Stimulated activated CD8-positive, alpha-beta memory T cell treated with anti-CD3 and anti-CD28 coated beads, Interleukin-15, amount 100 ng/mL, for 48 hours (primary cell): ENCODE measurements at places on chromosomes 1 and 21.

- no peak for DNase-seq
Measured at GRCh38 chr1:168116327-168116799, 20.4 kb downstream of the GPR161 start.

DNA sequence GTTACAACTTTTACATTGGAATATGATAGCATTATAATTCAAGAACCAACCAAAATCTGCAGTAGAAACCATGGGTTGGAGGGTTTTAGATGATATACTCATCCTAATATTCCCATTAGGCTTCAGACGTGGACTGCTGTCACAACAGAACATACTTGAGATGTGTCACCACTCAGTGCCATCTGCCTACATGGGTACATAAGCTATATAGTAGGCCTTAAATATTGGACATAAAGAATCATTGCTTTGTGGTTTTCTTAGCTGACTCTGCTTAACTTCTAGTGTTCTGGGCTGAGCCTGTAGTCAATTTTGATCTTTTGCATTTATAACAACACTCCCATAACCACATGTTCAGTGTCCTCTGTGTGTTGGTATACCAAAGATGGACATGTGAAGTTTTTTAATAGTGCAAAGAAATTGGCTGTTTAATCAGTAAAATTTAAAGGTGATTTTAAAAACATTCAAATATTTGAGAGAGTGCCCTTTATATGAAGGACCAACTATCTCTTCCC lies 14.2 kb downstream of the RAP1A start:
- DNase-seq: no peak

DNA sequence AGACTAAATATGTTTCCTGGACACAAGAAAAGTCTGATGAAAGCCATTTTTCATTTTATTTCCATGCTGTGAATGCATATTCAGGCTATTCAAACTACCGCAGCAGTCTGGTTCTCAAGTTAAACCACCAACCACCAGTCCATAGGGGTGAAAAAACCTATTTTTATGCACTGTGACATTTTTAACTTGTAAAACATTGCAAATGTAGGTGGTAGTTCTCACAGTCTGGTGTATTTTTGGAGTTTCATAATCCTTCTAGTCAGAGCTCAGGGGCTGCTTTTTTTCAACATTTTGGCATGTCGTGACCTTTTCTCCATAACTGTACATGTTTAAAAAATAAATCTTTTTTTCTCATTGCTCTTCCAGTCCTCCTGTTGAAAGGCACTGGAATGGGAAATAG lies 907.6 kb upstream of the ADGRL2 start:
- no peak for DNase-seq

GRCh38 chr1:39082010-39082799 lies 56.1 kb downstream of the NDUFS5 start:
- no peak for DNase-seq

DNA sequence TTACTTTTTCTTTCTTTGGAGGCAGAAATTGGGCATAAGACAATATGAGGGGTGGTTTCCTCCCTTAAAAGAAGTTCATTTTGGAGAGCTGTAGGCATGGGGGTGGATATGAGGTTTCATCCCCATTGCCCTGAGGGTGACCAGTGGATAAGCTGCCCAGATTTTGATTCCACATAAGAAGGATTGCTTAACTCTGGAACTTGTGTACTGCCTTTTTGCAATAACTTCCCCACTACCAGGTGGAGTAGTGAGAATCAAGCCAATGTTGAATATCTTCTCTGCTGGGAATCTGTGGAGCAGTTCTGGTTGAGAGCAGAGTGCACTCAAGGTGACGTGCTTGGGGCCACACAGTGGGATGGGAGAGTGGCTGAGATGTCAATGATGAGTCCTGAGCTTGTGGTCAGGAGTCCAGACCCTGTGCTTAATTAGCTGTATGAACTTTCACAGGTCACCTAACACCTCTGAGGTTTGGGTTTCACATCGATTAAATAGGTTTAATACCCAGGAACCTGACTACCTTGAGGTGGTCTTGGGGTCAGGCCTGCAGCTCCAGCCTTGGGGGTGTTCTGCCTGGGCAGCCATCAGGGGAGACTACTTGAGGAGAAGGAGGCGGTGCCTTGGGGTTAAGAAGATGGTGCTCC lies 152.9 kb downstream of the FCRL5 start:
- DNase-seq: no peak

DNA sequence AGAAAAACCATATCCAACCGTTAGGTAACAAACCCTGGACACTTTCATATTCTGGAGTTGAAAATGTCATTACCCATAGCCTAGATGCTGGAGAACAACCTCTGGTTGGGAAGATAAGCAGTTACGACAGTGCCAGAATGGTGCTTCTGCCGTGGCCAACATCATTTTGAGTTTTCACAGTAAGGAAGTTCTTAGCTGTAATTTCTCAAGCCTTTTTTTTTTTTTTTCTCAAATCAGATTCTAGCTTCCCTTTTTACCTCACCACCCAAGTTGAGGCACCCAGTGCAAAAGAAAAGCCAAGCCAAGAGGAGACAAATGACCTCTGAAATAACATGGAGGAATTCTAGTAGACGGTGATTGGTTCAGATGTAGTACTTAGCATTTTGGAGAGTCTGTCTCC lies 21.8 kb downstream of the PPT1 start:
- DNase-seq: no peak

DNA sequence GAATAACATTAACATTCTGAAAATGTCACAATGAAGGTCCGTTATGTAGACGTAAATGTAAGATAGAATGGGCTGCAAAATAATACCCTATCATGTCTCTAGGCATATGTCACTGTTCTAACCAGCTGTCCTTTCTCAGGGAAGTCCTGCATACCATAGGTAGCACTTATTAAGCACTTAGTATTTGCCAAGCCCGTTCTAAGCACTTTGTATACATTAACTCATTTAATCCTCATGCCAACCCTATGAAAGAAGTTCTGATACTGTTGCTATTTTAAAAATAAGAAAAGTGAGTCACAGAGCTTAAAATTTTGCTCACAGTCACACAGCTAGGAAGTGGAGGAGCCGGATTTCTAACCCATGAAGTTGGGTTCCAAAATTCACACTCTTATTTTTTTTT lies 15.7 kb downstream of the GAS5 start:
- DNase-seq: no peak

DNA sequence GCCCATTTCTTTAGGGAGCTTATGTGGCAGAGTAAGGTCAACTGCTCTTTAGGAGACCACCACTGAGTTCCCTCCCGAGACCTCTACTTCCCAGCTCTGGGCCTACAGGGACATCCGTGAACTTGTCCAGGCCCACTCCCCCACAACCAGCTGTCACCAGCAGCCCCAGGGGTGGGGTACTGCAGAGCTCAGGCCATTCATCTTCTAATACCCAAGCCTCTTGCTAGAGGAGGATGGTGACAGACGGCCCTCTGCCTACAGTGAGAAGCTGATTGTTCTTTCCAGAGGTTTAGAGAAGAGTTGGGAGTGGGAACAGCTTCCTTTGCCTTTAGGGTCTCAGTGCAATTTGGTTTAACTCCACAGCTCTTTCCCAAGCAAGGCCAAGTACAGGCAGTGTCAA lies 33.2 kb upstream of the ARTN start:
- no peak for DNase-seq

- DNase-seq: no peak
Measured at GRCh38 chr1:12596007-12596821, 21.8 kb downstream of the DHRS3 start.

DNA sequence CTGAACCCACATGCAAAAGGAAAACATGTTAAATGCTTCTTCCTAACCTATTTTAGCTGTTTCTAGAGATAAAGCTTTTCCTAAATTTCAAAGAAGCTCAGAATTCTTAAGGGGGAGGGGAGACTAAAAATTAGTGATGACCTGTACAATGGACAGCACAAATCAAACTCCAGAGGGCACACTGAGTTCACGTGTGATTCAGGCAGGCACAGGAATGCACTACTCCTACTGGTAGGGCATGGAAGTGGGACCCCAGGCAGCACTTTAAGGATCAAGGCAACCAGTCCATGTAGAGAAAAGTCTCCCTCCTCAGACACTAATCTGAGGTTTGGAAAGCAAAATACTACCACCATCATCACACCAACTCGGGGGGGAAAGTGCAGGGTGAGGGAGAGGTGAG lies 31.3 kb upstream of the CLCA4 start:
- no peak for DNase-seq

DNA sequence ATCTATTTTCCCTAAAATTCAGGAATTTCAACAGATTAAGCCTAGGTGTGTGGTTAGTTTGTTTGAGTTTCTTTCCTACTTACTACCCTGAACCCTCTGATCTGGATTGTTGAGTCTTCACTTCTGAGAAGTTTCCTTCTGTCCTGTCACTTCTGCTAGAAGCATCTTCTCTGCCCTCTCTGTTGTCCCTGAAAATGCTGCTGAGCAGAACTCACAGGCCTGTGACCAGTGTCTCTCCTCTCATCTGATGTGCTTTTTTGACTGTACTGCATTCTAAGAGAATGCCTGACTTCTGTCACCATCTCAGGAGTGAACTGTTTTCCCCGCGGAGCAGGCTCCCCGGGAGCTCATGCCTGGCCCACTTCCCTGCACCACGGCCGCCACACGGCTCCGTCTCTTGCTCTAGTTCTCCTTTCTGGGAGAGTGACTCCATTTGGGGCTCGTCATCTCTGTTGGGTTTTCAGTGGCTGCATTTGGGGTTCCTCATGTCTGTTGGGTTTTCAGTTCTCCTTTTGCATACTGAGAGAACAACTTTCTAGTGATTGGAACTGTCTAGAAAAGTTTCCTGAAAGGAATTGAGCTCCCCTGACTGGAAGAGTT lies 77.9 kb downstream of the POFUT2 start:
- no peak for DNase-seq

GRCh38 chr1:206447792-206448191 lies 22.5 kb upstream of the IKBKE start:
- DNase-seq: no peak

- DNase-seq: no peak
Measured at GRCh38 chr1:33014464-33015163, 22.1 kb downstream of the AK2 start.

- DNase-seq: no peak
Measured at GRCh38 chr1:199688133-199688676, 339.3 kb upstream of the NR5A2 start.
